CD4-positive, alpha-beta memory T cell (primary cell): ENCODE measurements at places on chromosomes 1 and 21. TPM values are rescaled to one million over a fixed set of nuclear protein-coding genes. Genes with fewer than 3 reads are reported as not detected.

DNA sequence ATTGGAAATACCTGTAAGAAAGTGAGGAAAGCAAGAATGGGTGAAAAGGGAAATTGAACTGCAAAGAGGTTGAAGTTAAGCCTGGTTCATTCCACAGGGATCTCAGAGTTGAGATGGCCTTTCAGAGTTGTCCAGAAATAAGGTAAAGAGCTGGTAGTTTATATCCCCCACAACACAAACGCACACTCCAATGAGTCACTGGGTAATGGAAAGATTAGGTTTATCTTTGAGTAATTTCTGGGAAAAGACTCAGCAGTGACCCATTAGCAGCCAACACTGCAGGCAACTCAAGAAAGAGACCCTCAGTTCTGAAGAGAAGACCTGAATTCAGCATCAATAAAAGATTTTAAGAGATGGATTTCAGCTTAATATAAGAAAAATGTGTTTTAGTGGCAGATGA lies 485.5 kb downstream of the PTPRC start:
- DNase-seq, result no peak

DNA sequence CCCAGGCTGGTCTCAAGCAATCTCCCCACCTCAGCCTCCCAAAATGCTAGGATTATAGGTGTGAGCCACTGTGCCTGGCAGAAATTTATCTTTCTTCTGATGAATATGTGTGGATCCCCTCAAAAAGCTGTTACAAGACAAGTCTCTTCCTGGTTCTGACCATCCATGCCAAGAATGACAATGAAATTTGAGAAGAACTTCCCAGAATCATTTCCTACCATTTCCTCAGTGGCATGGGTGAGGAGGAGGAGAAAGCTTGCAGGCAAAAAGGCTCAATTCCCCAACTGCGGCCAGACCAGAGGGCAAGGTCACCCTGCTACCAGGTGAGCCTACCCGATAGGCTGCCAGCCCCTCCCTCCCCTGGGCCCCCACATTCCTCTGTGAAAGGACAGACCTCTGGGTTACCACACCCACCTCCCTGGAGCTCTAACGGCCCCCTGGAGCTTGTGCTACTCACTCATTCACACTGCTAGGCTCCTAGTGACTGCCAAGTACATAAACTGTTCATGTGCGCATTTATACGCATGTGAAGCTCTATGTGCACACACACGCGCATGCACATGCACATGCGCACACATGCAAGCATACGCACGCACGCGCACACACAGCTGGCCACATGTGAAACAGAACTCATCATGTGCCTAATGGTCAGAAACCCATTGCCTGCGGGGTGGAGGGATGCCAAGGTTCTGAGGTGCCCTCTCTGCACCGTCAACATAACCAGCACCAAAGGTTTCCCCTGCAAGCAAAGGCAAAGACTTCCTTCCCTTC lies 17.0 kb downstream of the MRAP start:
- DNase-seq, result no peak

DNA sequence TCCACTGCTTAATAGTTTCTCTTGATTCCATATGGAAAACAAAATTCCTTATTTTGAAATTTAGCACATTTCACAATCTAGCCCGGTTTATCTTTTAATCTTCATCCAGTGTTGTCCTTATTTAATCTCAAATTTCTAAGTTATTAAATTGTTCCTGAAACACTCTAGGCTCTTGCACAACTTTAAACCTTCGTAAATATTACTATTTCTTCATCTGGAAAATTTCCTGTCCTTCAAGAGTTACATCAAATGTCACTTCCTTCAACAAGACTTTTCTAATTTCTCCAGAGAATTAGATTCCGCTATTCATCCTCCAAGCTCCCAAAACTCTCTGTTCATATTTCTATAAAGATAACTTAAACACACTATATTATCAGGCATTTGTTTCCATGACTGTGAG lies 6.5 kb downstream of the FMO5 start:
- DNase-seq, result no peak

GRCh38 chr1:98556521-98557158 lies 104.9 kb upstream of the SNX7 start:
- DNase-seq, result peak; percentile 0

The MAP3K7CL gene
- 10.1 TPM for total RNA-seq
